Osteoblast (primary cell): ENCODE measurements at places on chromosomes 3 and 15. TPM values are rescaled to one million over a fixed set of nuclear protein-coding genes. Genes with fewer than 3 reads are reported as not detected.
A peak's percentile ranks its signal among the peaks of the same experiment; 100 is the strongest.

- DNase-seq, result no peak
These were observed 20.6 kb downstream of the GPR15 start for GRCh38 chr3:98552232-98553020.

DNA sequence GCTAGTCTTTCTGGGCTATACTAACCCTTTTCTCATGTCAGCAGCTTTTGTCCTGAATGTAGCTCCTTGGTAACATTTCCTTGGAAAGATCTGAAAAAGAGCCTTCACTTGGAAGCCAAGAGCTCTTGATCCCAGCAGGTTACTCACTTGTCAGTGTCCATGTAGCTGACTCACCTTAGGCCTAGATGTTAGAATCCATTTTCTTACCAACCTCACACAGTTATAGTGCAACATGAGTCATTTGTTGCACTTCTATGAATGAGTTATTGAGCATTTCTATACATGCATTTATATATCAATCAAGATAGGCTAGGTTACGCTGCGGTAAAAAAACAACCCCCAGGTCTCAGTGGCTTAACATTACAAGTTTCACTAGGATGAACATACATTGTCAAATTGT, 106.8 kb upstream of the SLC7A14 start:
- DNase-seq, result no peak

DNA sequence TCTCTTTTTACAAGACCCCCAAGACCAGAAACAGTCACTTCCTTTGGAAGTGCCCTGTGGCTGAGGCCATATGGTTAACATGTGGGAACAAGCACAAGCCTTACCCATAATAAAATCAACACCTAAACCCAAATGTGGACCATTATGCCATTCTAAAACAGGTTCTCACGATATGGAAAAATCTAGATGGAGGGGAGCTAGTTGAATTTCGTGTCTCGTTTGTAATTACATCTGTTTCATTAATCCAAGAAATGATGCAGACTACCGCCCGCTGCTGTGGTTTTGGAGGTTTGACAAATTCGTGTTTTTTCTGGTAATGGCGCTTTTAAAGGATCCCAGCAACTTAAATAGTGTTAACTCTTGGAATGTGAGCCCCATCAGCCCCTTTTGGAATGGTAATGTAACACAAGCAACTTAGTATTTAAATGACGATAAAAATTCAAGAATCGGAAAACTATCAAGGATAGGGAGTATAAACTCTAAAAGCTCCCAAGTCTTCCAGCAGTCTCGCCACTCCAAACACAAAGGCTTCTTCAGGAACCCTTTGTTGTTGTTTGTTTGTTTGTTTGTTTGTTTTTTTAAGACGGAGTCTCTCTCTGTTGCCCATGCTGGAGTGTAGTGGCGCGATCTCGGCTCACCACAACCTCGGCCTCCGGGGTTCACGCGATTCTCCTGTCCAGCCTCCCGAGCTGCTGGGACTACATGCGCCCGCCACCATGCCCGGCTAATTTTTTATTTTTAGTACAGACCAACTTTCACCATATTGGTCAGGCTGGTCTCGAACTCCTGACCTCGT, 1.1 kb downstream of the CNBP start:
- DNase-seq, result peak; percentile 89

DNA sequence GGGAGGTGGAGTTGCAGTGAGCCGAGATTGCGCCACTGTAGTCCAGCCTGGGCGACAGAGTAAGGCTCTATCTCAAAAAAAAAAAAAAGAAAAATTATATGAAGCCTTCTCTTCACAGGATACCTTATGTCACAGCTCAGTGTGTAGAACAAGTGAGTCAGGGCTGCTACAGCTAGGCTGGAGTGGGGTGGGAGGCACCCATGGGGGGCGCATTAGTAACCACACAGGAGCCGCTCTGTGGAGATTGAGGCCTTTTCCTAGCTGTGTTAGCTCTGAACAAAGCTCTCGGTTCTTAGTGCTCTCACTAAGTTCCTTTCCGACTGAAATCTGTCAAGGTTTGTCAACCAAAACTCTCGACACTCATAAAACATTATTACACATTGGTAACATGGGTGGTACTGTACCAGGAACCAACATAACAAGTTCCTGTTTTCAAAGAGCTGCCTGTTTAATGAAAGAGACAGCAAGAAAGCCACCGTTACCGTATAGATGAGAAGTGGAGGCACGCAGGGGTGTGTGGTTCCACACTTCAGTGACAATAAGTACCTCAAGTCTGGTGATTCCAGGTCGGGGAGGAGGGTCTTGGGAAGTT, 4.5 kb downstream of the LRRC31 start:
- DNase-seq, result no peak

DNA sequence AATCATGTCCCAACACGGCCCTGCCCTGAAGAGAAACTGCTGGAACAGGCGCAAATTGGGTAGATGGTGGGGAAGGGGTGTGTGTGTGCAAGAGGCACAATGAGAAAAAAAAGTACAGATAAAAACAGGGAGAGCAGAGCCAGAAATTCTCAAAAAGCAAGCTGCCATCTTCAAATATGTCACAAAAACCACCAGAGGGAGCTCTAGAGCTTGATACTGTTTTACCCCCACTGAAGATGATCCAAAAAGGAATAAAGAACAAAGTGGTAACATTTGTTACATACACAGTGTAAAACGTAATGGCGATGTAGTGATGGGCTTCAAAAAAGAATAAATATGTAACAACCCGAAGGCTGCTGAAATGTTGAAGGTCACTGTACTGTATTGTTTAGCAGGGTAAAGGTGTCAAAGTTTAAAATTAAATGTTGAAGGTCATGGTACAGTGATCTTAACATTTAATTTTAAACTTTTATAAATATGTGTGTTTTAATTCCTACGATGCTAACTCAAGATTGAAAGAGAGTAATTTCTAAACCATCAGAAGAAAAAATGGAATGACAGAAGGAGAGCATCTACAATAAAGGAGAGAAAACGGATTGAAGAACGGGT, 6.0 kb downstream of the SNRPA1 start:
- peak; percentile 90 for DNase-seq

DNA sequence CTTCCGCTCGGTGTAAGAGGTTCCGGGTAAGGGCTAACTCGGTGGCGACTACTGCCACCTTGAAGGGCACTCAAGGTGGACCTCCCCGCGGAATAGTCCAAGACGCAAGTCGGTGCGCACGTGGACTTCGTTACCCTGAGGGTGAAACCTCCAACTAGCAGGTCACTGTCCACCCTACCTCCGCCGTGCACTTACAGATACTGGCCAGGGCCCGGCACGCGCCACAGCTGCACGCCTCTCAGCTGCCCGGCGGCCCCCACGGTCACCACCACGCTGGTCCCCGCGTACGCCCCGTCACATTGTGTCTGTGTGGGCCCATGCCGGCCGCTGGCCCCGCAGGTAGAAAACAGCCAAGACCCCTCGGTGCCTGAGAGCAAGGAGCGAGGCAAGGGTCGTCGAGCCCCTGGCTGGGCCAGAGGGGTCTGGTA, 1.1 kb downstream of the LTK start:
- peak; percentile 73 for DNase-seq

DNA sequence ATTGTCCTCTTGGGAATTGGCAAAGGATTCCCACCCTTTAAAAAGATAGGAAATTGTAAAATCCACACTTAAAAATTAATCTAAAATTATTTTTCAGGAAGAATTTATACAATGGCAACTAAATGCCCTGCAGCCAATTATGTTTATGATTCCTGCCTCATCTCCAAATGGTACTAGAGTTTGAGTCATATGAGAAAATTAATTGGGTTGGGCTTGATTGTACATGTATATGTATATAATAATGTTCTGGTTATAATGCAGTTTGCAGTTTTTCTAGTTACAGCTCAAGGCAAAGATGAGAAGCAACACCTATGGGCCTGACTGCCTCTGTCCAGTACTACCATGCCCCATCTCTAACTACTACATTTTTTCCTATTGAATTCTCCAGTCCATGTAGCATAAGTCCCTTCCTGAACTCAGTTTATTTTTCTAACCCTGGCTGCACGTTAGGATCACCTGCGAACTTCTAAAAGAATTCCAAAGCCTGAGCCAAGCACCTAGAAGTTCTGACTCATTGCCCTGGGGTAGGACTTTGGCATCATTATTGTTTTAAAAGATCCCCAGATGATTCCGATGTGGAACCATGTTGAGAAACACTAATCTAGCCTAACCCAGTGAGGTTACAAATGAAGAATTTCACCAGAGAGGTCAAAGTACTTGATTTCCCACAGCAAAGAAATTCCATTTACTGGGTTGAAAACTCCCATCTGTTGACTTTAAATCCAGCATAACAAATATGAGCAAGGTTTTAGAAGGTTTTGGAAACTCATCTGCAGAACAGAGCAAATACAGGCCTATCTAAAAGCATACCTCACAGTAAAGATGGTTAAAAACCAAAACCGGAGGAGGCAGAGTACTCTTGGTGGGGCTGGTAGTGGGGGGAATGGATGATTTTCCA, 19.4 kb downstream of the TGFBR2 start:
- DNase-seq, result peak; percentile 48

GRCh38 chr3:30492322-30493192, 113.8 kb upstream of the TGFBR2 start:
- peak; percentile 3 for DNase-seq

DNA sequence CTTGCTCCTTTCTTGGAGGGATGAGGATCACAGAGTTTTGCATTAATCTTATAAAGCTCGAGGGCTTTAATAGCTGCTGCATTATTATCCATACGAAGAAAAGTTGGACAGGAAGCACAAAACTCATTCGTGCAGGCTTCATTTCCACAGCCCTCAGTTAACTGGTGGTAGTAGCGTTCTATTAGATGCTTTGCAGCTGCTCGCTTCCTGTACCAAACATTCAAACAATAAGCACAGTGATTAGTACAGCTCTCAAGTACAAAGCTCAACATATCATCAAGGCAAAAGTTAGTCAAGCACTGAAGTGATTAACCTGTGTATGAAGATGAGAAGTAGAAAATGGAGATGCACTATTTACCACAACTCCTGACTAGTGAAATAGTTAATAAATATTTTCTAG, 63.3 kb downstream of the UBE3A start:
- no peak for DNase-seq

DNA sequence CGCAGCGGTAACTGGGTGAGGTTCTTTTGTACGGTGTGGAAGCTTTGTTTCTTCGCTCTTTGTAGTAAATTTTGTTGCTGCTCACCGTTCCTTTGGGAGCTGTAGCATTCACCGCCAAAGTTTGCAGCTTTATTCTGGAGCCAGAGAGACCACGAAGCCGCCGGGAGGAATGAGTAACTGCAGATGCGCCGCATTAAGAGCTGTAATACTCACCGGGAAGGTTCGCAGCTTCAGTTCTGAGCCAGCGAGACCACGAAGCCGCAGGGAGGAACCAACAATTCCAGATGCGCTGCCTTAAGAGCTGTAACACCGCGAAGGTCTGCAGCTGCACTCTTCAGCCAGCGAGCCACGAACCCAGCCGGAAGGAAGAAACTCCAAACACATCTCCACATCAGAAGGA, 56.0 kb upstream of the DYNC1LI1 start:
- DNase-seq, result peak; percentile 74

GRCh38 chr3:38602576-38603250, 46.8 kb downstream of the SCN5A start:
- DNase-seq, result peak; percentile 44

DNA sequence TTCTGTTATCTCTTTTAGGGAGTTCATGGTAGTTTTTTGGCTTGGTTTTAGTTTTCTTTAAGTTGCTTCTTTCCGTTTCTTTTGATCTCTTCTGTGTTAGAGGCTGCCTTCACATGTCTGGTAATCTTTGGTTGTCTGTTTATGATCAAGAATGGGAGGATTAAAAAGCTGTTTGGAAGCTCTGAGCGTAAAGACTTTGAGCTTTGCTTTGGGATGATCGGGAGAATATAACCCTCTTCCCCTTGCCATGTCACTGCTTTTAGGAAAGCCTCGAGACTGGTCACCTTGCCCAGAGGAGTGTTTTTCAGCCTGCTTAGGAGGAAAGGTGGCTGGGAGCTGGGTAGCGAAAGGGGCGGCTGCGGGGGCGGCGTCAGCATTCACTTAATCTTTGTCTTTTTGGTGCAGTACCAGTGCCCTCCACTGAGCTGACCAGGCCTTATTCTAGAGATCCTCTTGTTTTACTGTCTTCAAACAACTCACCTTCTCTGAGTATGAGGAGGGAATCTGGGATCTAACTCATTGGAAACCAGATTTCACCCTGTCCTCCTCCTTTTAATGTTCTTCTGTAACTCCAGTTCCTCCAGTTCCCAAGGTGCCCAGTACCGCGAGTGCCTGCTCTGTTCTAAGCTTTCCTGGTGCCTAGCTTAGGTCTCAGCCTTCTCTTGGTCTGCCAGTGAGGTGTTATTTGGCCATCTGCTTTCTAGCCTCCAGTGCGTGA, 15.5 kb downstream of the TATDN2 start:
- peak; percentile 86 for DNase-seq

DNA sequence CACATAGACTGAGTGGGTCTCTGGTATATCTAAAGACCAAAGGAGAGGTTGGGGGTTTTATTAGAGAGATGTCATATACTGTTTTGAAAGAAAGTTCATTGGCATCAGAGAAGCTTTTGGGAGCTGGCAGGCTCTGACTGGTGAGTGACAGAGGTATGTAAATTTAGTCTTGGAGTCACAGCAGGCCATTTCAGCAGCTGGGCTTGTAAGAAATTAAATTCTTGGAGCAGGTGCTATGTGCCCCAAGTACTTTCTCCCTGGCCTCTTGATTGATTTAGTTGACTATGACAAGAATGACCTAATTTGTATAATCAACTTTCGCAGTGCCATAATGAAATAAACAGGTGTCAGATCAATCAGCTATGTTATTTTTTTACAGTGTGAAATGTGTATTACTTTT, 47.8 kb upstream of the CDAN1 start:
- DNase-seq, result no peak

DNA sequence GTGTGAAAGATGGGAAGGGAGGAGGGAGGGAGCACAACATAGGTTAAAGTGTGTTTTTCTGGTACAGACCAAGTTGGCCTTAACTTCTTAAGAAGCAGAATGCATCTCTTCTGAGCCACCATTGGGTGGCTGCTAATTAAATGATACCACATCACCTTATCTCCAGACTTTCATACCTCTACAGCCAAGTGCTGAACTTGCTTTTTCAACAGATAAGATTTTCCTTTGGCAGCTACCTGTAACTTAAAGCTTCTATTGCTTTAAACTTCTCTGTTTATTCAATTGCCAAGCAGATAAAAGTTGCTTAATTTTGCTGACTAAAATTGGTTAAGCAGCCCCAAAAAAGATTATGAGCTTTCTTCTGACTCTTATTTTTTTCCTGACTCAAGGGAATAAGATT, 292.4 kb upstream of the SGO1 start:
- no peak for DNase-seq

GRCh38 chr3:128100638-128101037, 23.0 kb downstream of the RUVBL1 start:
- DNase-seq, result no peak

- no peak for DNase-seq
These were observed 154.9 kb upstream of the WNT5A start for GRCh38 chr3:55641964-55642363.

Gene OR5K2
- total RNA-seq, result not detected in 2 replicates

Gene CACNA2D2
- total RNA-seq, result not detected in 2 replicates

Gene DVL3
- 51.6 and 60.4 TPM in 2 replicates for total RNA-seq

Gene ACVR2B
- total RNA-seq, result 2.9 and 3.6 TPM in 2 replicates

Gene HYAL2
- total RNA-seq, result 32.9 and 34.2 TPM in 2 replicates

Gene HIGD2B
- total RNA-seq, result under 0.01 TPM in 1 of 2 replicates, not detected in the other

Gene PPP1R14D
- total RNA-seq, result not detected in 2 replicates
